ENCODE measurements at places on chromosomes 5 and 9.
A peak's percentile ranks its signal among the peaks of the same experiment; 100 is the strongest.

GRCh38 chr5:149464796-149465489, 85.9 kb upstream of the IL17B start:
- DNase-seq = no peak

GRCh38 chr5:128349044-128349858, 188.8 kb downstream of the FBN2 start:
- DNase-seq = no peak

DNA sequence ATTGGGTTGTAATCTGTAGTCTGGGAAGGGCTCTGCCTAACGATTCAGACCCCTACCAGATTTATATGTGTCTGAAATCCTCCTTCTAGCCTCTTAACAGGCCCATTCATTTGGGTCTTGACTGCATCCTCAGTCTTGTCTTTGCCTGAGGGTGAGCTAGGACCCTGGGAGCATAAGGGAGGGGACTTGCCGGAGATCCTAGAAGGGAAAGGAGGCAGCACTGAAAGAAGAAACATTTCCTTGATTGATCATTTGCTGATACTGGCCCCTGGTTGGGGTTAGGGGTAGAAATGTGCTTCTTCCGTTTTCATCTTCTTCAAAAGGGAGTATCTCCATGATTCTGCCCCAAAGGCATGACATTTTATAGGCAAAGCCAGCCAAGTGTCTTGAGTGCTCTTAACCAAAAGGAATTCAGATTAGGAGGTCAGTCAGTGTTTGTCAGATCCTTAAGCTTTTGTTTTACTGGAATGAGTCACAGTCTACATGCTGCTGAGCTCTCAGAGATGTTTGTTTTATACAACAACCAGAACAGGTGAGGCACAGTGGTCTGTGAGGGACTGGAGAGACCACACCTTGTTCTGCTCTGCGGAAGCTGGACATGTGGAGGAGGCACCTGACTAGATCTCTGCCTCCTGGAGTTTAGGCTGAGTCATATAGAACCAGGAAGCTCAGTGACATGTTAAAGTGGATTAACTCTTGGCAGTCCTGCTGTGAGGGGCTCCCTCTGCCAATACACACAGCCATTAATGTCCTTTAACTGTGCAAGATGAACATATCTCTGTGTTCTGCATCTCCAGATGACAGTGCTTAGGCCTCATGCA, 37.7 kb downstream of the PCDHAC2 start:
- DNase-seq = peak; percentile 89

- DNase-seq = no peak
Measured at GRCh38 chr9:99051851-99052250, 53.1 kb upstream of the TGFBR1 start.

DNA sequence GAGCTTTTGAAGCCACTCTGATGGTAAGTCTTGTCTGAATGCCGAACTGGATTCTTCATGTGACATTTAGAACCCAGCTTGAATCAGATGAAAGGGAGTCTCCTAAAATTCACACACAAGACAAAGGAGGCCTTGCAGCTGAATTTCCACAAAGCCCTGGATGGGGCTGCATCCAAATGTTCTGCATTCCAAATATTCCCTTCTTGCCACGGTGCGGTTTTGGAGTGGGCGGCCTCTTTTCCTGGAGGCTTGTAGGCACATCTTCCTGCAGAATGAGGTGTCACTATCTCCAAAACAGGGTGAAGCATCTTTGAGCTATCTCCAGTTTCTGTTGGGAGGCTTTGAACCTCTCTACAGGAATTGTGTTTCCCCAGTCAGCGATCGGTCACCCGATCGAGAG, 342.7 kb downstream of the ARHGEF28 start:
- no peak for DNase-seq

GRCh38 chr5:38426490-38426889, 130.0 kb downstream of the LIFR start:
- DNase-seq = no peak

GRCh38 chr5:170361616-170362015, 27.6 kb downstream of the KCNMB1 start:
- no peak for DNase-seq

GRCh38 chr9:113228130-113228665, 6.9 kb downstream of the SLC31A1 start:
- no peak for DNase-seq

GRCh38 chr9:87087197-87087596, 139.9 kb upstream of the GAS1 start:
- no peak for DNase-seq

- DNase-seq = no peak
Measured at GRCh38 chr9:3553076-3553765, 27.4 kb upstream of the RFX3 start.

DNA sequence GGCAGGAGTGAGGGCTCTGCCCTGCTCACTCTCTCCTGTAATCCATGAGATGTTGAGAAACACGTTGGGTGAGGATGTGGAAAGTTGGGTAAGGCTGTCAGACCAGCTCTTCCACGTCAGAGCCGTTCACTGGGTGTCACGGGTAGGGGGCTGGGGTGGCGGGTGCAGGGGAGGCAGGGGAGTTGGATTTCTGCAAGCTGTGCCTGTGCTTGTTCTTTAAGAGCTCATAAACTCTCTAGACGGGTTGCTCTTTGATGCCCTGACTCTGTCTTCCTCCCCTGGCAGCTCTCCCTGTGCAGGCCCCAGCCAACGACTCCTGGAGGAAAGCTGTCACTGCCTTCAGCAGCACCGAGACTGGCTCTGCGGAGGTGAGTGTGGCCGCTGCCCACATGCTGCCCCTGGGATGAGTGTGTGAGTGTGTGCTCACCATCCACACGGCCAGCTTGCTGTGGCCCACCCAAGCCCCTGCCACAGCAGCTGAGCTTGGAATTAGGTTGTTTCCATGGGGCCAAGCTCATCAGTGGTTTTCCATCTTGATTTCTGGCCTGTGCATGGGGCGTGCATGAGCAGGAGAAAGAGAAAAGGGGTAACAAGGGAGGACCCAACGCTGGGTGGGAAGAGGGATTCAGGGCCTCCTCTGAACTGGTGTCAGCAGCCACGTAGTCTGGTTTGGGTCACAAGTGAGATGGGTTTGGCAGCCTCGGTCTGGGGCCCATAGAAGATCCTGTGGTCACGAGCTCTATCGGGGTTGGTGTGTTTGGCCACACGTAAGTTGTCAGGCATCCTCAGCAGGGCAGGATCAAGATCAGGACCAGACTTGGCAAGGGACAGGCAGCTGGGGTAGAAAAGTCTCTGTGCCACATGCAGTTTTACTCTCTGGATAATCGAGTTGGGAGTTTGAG, 21.0 kb upstream of the POMT1 start:
- no peak for DNase-seq

DNA sequence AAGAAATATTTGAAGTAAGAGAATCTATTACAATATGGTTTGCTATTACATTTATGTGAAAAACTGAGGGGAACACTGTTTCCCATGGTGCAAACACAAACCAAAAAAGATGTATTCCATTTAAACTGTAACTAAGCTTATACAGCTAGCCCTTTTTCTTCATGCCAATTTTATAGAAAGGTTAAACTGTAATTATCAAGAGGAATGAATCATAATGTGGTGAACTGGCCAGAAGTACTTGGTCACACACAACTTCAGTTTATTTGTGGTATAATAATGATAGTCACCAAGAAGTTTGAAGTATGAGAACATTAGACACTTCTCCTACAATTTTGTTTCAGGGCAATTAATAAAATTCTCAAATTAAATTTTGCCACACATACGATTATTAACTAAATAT, 177.9 kb downstream of the XRCC4 start:
- DNase-seq = no peak

DNA sequence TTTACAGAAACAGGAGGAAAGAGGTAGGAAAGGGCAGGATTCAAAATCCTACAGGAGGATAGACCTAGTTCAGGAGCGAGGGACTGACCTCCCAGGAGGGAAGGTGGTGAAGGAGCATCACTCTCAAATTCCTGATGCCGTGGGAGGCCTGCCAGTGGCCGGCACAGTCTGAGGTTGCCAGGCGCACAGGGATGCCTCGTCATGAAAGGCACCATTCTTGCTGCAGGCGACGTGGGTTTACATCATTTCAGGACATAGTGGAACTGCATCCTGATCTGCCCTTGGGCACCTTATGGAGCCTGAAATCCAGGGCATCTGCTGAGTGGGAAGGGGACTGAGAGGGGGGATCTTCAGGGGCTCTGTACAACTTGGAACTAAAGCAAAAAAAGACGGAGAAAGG, 163.2 kb upstream of the S1PR3 start:
- no peak for DNase-seq

DNA sequence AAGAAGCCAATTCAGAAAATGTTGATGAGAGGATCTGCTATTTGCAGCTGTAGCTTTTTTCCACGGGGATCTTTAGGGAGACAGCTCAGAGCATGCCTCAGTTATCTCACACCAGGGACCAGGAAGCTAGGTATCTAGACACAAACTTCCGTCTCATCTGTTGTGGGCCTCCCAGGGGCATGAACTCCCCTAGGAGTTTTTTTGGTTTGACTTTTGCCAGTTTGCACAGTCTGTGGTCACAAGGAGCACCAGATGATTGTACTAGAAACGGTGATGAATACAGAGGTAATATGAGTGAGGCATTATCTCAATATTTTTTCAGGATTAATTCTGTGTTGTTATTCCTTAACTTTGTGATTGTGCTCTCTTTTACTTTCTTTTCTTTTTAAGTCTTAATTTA, 533.2 kb upstream of the SEMA6A start:
- DNase-seq = no peak

DNA sequence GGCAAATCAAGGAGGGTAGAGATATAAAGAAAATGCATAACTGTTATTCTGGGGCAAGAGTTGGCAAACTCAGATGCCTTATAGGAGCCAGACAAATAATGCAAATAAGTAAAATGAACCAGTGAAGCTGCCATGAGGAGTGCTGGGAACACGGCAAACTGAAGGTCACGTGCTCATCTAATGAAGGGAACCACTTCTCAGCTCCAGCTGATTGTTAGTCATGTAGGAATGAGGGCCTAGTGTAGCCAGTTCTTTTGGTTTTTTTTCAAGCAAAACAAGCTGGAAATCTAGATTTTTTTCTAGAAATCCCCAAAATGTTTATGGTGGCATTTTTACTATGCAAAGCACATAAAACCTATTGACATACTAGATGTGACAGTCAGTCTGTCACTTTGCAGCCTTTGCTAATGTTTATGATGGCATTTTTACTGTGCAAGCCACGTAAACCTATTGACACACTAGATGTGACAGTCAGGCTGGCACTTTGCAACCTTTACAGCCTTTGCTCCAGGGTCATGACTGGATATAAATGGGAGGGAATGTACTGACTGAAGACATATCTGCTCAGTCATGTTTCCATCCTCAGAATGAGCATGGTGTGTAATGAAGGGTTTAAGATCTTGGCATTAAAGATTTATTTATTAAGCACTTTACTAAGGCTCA, 39.4 kb downstream of the RUSC2 start:
- DNase-seq = no peak

DNA sequence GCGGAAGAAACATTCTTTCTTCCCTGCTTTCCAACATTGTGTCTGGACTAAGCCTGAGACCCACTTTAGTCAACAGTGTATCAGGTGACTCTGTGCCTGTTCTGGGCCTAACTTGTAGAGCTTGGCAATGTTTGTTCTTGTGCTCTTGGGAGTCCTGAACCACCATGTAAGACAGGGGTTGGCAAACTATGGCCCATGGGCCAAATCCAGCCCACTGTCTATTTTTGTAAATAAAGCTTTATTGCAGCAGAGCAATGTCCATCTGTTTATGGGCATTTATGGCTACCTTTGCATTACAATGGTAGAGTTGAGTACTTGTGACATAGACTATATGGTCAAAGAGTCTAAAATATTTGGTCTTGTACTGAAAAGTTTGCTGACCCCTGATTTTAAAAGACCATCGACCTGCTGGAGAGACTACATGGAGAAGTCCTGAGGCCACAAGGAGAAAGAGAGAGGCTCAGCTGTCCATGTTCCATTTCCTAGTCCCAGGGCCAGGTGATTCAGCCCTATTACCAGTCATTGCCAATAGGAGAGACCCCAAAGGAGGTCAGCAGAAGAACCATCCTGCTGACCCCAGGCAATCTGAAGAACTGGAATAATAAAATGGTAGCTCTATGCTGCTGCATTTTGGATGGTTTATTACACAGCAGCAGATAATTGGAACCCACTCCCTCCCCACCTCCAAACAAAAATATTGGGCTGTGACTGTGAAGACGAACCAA, 211.3 kb downstream of the AUH start:
- no peak for DNase-seq
